ENCODE measurements at places on chromosomes 13 and 19.

DNA sequence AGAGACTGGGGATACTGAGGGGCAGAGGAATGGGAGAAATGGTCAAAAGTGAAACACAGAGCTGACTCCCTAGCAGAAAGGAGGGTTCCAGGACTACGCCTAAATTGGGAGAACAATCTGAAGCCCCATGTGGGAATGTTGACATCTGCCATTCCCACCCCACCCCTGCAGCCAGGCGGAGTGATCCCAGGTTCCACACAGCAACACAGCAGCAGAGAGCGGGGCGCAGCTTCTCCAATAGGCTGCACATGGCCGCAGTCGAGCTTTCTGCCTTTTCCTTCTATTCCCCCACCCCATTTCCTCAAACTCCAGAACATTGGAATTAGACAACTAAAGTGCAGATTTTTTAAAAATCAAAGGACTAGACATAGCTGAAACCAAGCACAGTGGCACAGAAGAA is 104.7 kb downstream of the UBL3 start:
- no peak for ATAC-seq

- ATAC-seq, result no peak
Observed at GRCh38 chr19:35822579-35822978, 9.9 kb upstream of the PRODH2 start.

GRCh38 chr13:25689539-25689938 is 317.8 kb downstream of the ATP8A2 start:
- no peak for ATAC-seq

GRCh38 chr19:40604647-40605215 is 3.6 kb downstream of the LTBP4 start:
- ATAC-seq, result no peak

GRCh38 chr19:4375164-4376027 is 25.0 kb downstream of the SH3GL1 start:
- ATAC-seq, result peak; percentile 58

DNA sequence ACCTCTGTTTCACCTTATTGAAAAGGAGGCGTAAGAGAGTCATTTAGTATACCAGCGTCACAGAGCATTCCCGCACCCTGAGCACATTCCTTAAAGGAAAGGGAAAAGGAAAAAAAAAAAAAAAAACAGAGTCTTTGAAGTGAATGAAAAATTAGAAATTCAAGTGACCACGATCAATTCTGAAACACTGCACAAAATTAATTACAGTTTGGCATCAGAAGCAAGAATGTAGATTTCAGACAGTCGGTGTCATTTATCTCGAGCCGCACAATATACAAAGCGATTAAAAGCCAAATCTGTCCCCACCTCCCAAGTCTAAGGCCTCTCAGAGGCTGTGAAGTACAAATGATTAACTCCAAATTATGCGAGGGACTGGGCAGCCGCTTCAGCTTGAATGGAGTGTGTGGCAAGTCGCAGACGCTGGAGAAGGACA is 173.7 kb upstream of the ZNF507 start:
- no peak for ATAC-seq

DNA sequence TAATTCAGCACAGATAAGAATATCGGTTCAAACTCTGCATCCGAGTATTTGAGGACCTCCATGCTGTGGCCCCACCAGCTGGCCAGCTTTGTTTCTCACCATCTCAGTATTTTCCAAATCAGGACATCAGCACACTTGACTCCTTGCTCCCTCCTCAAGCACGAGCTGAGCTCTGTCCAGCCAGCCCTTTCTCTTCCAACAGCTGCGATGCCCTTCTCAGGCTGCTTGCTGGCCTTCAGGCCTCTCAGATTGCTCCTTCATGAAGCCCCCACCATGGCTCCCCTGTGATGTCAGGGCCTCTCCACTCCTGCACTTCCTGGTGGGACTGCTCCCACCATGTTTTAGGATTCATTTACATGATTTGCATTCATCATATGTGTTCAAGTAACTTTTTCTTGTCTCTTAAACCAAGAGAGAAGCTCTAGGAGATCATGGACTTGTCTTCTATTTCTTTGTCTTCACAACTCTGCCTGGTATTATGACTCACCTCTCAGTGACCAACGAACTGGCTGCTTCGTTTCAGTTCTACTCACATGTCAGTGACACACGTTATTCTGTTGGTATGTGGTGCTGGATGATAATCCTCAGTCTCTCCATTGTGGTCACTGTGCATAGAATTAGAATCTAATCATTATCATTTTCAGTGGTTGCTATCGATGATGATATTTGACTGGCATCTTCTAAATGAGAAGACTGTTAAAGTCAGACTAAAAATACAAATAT is 471.7 kb downstream of the EFNB2 start:
- peak; percentile 49 for ATAC-seq

GRCh38 chr13:67740871-67741535 is 510.9 kb upstream of the PCDH9 start:
- ATAC-seq, result no peak

DNA sequence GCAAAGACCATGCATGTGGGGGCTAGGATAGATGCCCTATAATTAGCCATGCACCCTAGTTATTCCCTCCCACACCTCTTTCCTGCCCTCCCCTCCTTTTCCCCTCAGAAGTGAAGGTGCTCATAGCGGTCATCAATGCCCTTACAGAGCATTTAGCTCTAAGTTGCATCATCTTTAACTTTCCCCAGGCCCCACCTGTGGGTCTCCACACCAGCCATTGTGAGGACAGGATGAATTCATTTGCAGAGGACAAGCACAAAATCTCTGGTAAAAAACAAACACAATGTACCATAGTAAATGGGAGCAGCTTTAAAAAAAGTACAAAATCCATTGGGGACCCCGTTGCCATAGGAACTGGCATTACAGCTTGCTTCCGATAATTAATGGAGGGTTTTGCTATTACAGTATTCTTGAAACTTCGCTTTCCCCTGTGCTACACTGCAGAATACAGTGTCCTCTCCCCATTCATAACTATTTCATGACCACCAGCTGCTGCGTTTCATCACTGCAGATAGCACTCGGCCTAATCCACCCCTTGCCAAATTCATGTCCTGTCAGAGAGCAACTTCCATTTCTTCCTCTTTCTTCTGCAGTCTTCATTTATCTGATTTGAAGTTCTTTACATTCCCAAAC is 110.5 kb downstream of the ZDHHC20 start:
- ATAC-seq, result no peak

- no peak for ATAC-seq
Observed at GRCh38 chr19:10892256-10892655, 20.9 kb downstream of the CARM1 start.

DNA sequence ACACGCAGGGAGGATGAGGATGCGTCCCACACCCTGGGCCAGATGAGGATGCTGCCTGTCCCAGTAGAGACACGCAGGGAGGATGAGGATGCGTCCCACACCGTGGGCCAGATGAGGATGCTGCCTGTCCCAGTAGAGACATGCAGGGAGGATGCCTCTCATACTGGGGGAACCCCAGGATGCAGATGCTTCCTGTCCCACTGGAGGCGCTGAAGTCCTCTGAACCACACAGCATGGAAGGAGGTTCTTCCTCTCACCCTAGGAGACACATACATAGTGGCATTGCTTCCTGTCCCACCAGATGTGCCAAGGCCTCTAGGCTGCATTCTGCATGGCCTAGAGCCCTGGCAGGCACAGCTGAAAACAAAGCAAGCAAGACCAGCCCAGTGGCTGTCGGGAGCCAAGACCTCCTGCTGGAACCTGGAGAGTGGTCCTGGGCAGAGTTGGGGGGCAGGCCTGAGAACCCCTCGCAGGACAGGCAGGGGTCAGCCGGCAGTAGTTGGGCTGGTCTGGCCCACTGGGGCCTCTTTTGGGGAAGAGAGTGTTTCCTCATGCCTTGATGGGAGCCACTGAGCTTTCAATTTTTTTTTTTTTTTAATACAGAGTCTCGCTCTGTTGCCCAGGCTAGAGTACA is 4.3 kb downstream of the HPN start:
- peak; percentile 67 for ATAC-seq

DNA sequence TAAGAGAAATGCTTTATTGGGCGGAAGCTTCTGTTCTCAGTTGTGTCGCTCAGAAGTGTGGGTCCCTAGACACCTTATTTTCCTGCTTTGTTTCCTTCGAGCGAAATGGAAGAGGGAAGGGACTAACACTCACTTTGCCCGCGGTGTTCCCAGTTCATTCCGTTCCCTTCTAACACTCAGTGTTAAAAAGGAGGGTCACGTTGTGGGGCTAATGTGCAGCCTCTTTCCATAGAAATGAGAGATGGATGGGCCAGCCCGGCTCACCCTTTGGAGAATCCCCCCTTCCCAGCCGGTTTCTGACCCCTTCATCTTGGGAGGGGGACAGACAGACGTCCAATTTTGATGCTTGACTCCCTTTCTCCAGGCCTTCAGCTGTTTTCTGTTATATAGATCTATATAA is 2.3 kb downstream of the ATP11A start:
- ATAC-seq, result no peak

- no peak for ATAC-seq
Observed at GRCh38 chr13:76754414-76754813, 131.8 kb downstream of the KCTD12 start.

DNA sequence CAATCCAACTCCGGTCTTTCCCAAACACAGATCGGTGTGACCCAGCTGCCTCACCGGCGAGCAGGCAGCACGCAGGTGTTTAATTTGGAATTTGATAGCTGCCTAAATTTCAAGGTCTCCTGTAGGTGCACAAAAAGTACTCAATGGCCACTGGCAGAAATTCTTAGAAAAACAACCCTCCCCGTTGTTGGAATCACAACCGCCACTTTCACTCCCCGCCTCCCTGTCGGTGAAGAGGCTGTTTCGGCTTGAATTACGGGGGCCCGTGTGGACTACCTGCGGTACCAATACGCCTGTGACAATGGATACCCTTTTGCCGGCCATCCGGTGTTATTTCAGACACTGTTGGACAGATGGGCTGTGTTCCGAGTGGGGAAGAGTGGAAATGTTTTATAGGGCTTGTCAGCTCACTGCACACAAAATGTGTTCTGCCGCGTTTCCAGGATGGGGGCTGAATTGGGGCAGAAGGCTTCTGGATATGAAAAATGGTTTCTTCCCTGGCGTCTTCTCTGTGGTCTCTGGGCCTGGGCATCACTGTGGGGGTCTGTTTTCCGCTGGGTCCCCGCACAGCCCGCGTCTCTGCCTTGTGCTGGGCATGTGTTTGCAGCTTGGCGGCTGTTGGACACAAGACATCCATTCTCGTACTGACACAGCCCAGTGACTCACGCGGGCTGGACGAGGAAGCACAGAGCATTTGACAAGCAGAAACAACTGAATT is 45.4 kb downstream of the ZIC5 start:
- ATAC-seq, result peak; percentile 79

DNA sequence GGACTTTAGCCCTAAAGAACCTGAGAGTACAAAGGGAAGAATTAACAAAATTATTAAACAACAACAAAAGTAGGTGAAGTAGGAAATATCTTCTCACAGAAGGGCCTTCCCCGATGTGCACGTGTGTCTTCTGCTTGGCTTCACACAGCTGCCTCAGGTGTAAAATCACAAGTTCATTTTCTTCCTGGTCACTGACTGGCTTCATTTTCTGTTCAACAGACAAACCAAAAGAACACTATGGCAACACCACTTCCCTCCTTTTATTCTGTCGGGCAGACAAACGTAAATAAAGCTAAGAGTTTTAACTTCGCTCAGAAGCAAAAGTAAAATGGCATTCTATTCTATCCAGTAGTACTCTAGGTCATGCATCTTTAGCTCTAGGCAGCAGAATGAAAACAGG is 140.9 kb downstream of the TBC1D4 start:
- no peak for ATAC-seq

GRCh38 chr19:46256855-46257254 is 27.3 kb downstream of the IGFL1 start:
- no peak for ATAC-seq

GRCh38 chr13:23383151-23383550 is 50.4 kb downstream of the SACS start:
- ATAC-seq, result no peak

DNA sequence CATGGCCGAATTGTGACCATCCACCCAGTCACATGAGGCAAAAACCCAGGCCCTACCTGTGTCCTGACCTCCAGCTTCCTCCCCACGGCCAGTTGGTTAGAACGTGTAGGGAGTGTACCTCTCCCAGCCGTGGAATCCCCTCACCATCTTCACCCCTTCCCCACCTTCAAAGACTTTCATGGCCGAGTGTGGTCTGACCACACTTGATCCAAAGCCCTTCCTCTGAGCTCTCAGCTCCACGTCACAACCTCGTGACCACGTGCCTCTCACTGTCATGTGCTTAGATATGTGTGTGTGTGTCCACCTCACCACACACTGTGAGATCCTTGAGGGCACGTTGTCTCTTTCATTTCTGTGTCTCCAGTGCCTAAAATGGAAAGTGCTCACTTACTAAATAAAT is 48.6 kb upstream of the UBE2L5 start:
- no peak for ATAC-seq

- ATAC-seq, result peak; percentile 80
Observed at GRCh38 chr13:30744056-30744680, 8.8 kb downstream of the ALOX5AP start.

DNA sequence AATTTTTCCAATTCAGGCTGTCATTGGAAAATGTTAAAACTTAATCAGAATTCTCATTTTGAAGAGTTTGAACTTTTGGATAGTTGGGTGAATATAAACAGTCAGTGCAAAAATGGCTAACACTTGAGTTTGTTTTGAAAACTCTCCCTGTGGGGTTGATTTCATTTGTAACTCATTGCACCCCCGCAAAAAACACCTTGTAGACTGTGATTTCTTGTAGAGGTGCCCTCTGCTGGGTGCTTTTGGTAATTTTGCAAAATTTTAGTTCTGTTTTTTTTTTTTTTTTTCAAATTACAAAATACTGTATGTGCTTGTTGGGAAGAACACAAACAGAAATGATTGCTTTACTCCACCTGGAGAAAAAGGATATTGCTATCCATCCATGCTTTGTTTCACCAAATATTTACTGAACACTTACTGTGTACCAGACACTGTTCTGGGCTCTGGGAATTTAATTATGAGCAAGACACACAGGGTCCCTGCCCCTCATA is 28.2 kb upstream of the GPI start:
- no peak for ATAC-seq

DNA sequence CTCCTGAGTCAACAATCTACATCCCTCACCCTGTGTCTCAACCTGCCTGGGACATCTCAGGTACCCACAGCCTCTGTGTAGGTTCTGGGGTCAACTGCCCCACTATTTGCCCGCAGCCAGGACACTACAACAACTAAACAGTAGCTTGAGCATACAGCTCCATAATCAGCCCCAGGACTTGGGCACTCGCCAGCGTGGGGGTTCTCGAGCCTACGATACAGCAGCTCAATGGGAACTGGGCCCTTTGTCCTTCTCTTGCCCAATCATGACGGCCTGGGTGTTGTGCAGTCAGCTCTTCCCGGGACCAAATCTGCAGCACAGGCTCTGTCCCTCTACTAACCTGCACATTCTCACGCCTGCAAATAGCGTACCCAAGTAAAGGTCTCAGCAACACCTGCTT is 1.3 kb downstream of the ZNF180 start:
- no peak for ATAC-seq

- ATAC-seq, result peak; percentile 95
Observed at GRCh38 chr19:45632468-45633196, 6.6 kb downstream of the EML2 start.

- ATAC-seq, result no peak
Observed at GRCh38 chr13:110407531-110407930, 100.4 kb downstream of the COL4A2 start.

DNA sequence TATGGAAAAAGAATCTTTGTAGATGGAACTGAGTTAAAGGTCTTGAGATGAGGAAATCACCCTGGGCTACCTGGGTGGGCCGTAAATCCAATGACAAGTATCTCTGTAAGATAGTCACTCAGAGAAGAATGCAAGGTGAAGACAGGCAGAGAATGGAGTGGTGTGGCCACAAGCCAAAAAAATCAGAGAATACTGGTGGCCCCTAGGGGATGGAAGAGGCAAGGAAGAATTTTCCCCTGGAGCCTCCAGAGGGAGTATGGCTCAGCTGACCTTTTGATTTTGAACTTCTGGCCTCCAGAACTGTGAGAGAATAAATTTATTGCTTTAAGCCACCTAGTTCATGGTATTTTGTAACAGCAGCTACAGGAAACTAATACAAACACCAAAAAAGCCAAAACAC is 32.7 kb upstream of the CSNK1A1L start:
- ATAC-seq, result no peak
